ENCODE measurements at places on chromosomes 2 and 18. TPM values are rescaled to one million over a fixed set of nuclear protein-coding genes. Genes with fewer than 3 reads are reported as not detected.

DNA sequence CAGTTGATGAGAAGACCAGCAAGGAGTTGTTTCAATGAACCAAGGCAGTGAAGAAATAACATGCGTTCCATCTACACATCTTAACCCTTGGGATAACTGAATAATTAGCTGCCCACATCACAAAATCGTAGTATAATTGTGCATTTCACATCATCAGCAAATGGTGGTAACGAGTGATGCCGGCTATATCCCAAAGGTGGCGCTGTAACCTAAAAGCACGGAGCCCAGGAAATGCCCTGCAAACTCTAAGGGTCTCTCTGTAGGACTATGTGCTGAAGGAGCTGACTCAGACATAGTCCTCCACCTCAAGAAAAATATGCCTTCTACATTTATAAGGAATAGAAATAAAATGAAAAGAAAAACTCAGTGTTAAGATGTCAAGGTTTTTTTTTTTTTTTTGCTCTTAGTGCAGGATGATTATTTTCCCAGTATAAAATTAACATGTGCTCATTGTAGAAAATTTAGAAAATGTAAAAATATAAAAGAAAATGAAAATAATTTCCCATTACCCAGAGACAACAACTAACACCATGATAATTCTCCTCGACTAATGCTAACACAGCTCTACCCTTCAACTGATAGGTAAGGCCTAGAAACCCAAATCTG, 23.1 kb upstream of the DSG3 start:
- no peak for ATAC-seq

- ATAC-seq, result no peak
Observed at GRCh38 chr2:174247474-174248186, 702 bp downstream of the OLA1 start.

GRCh38 chr2:107267086-107267485, 381.1 kb upstream of the ST6GAL2 start:
- no peak for ATAC-seq

GRCh38 chr2:44389895-44390294, 28.1 kb downstream of the CAMKMT start:
- no peak for ATAC-seq

DNA sequence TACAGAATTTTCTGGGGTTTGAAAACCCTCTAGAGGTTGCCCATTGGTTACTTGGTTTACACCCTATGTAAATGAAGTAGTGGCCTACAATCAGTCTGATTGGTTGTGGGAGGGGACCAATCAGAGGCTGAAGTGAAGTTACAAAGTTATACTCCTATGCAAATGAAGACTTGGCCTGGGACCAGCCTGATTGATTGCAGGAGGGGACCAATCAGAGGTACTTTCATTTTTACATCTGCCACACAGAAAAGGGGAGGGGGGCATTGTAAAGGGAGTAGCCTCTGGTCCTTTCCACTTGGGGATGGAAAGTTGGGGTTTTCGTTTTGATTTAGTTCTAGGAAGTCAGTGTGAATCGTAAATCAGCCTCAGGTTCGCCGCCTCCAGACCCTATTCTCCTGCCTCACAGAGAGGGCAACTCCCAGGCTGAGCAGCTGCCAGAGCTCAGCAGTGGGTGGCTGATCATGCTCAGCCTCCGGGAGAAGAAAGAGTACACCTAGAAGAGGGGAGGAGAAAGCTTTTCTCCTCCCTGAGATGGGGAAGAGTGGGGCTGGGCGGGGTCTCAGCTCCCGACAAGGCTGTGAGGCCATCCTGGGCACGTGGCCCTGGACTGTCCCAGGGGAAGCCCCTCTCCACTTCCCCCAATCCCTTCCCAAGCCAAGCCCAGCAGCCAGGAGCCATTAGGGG, 372.5 kb downstream of the GALR1 start:
- ATAC-seq, result no peak

GRCh38 chr18:3162181-3162580, 57.6 kb downstream of the MYOM1 start:
- no peak for ATAC-seq

DNA sequence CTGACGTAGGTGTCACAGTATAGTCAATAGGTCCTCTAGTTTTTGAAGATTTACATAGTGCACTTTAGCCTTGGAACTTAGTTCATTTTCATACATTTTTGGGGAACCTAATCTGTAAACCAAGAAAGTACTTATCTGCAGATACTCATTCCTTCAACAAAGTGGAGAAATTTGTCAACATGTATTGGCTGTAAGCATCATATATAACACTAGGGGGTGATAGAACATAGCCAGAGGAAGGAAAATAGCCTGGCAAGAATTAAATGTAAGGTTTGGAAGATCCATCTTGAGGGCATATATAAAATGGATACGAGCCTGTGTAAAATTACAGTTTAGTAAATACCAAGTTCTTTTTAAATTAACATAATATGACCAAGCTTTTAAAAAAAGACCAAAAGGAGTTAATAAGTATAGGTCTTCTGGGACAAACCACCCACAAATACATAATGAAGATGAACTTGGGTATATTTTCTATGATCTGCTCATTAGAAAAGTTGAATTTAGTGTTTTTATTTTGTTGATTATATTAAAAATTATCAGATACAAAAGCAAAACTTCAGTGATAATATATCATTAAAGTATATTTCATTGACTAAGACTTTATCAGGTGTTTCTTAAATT, 18.2 kb downstream of the RPL37A start:
- ATAC-seq, result no peak

GRCh38 chr2:31812051-31812798, 198.6 kb downstream of the MEMO1 start:
- no peak for ATAC-seq

DNA sequence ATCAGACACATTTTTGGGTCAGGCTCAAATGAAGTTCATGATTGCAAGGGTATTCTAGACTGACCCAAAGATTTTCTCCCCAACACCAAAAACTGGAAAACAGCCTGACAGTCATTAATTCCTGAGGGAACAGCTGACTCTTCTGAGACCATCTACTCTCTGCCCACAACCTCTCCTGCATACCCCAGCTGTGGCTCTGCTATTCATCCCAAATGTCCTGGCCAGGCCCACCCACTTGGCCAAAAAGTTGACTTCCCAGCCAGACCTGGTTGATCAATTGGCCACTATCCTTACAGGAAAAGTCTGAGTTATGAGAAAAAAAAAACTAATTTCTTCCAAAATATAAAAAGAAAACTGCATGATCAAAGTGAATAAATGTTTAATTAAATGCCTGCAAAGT, 103.8 kb upstream of the ST3GAL5 start:
- no peak for ATAC-seq

GRCh38 chr18:6355789-6356589, 58.7 kb downstream of the L3MBTL4 start:
- ATAC-seq, result no peak

- no peak for ATAC-seq
Observed at GRCh38 chr18:48974304-48975119, 23.7 kb upstream of the SMAD7 start.

DNA sequence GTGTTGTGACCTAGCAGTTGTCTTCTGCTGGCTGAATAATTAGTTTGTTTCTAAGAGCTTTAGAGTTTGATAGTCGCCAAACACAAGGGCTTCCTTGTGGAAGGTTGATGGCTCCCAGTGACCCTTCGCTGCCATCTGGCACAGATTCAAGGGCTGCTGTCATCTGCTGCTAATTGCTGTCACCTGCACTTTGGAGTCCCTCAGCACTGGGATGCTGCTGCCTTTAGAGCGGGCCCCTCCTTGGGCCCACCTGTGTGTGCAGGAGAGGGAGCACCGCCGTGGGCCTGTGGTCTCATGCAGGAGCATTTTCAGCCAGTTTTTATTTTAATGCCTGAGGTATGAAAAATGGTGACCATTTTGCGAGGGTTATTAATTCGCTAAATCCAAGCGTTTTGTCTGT, 154.0 kb upstream of the NFATC1 start:
- ATAC-seq, result no peak

Gene MDH1
- total RNA-seq, result 229 TPM

Gene ABHD1
- 1.5 TPM for total RNA-seq

Gene AFF3
- 29.9 TPM for total RNA-seq

Gene MC5R
- not detected for total RNA-seq

Gene AP1S3
- total RNA-seq, result 4.6 TPM

Gene SPOPL
- 42.9 TPM for total RNA-seq

Gene UPP2
- not detected for total RNA-seq

Gene CIB4
- not detected for total RNA-seq
